ENCODE measurements at places on chromosomes 16 and 17.

DNA sequence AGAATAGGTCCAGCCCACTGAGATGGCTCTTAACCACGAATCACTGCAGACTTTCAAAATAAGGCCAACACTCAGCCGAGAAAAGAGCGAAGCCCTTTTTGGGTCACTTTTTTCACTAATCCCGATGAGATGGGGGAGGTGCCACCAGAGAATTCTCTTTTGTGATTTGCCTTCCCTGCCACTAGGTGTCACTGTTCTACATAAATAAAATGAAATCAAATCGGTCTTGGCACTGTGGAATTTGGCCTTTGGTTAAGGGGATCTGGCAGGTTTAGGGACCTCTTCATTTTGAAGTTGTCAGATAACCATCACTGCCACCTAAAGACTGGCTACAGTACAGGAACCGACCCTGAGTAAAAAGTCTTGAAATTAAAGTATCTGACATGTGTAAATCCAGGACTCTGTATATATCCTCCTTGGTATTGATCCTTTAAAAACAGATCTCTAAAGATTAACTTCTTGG lies 147.0 kb downstream of the HS3ST4 start:
- DNase-seq = peak; percentile 42

- peak; percentile 35 for DNase-seq
These were observed 113.4 kb upstream of the CDH8 start for GRCh38 chr16:62149631-62150030.

- DNase-seq = no peak
These were observed 53.6 kb upstream of the SCNN1B start for GRCh38 chr16:23248261-23249194.

DNA sequence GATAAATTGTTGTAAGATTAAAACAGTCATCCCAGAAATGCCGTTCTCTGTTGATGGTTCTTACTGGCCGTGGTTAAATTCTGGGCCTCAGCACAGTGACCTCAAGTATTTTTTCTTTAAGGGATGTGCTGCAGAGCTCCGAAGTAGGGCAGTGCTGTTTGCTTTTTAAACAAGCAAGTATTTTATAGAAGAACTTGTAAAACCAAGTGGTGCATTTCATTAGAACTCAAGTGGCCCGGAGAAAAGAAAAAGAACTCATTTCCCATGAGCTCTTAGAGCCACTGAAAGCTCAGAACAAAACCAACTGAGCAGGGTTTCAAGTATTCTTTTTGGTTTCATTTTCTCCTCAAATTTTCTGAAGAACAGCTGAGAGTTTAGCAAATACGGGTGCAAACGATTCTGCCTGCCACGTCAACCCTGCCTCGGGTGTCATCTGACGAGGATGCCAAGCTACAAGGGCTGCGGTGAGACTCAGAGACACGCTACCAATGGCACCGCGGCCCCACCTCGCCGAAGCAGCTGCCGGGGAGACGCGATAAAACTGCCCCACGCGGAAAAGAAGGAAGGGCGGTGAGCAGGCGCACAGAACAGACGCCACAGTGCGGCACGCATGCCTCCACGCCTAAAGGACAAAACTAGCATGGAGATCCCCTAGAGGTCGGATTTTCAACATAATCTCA lies 6.3 kb downstream of the LMF1 start:
- no peak for DNase-seq

DNA sequence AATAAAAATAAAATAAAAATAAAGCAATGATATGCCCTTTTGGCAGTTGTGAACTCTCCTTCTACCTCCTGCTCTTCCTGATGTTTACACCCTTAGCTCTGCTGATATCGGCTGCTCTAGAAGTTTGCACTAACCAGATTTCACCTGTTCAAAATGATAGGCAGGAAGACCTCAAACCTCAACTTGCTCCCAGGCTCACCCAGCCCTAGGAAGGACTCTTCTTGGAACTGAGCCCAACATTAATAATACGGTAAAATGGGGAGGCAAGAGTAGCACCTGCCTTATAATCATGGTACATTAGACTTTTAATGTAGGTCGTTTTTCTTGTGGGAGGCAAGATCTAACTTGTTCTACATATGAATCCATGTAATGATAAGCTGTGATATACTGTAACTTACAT lies 61.2 kb upstream of the MED13 start:
- DNase-seq = no peak

All from RCC 7860 (cell line).